ENCODE measurements at places on chromosomes 5 and 9.

DNA sequence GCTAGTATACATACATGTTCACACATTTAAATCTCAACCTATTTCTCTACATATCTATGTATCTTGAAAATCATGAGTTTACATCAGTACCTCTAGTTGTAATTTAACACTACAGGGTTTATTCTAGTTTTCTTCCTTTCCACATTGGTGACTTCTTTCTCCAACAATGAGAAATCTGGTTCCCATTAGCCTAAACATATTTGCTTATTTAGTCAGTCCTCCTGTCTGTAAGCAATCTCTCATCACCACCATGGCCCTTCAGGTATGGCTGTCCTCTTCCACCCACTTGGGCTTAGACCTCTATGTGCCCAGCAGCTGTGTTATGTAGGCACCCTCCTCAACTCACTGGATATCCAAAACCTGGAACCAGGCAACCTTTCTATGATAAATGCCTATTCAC lies 8.0 kb upstream of the SPATA31D1 start:
- no peak for DNase-seq

DNA sequence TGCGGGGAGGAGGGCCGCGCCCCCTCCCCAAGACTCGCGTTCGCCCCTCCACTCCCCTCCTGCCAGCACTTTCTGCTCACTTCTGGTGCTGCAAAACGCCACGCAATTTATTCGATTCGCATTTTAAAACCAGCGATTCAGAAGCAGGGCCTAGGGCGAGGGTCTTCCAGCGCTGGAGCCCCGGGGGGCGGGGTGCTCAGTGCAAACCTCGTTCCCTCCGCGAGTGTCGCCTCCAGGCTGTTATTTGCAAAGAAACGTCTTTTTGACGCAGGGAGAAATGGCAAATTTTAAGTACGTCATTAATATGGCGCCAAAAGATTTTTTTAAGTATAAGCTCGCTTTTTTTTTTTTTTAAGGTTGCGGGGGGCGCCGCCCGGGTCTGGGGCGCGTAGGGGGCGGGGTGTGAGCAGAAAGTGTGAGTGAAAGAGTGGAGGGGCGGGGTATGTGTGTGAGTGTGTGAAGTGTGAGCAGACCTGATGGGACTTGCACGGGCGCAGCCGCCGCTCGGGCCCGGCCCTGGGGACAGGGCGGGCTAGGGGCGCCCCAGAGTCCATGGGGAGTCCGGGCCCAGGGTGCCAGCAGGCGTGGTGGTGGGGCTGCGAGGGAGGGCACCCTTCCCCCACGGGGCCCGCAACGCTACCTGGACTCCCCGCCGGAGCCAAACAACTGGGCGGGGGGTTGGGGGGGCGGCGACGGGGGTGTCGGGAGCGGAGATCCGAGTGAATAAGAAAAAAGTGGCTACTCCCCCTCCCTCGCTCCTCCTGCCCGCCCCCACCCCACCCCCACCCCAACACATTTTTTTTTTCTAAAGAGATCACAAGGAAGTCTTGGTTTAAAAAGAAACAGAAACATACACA lies at the start of gene JADE2:
TSS of gene JADE2 (plus strand) at position 845 of the 857 bp plus-strand sequence. CDS start 10,188 bp downstream, outside the sequence.
- peak; percentile 92 for DNase-seq

GRCh38 chr5:147565524-147565923 lies 55.7 kb upstream of the DPYSL3 start:
- DNase-seq, result no peak

GRCh38 chr5:28914297-28914696 lies 1875.9 kb upstream of the CDH9 start:
- DNase-seq, result no peak

GRCh38 chr5:153831973-153832372 lies 206.7 kb downstream of the FAM114A2 start:
- no peak for DNase-seq

- DNase-seq, result no peak
Measured at GRCh38 chr5:177040814-177041420, 18.4 kb downstream of the ZNF346 start.

- DNase-seq, result no peak
Measured at GRCh38 chr5:90171466-90171865, 238.1 kb downstream of the CETN3 start.

GRCh38 chr5:9187614-9188013 lies 358.3 kb downstream of the SEMA5A start:
- DNase-seq, result no peak

DNA sequence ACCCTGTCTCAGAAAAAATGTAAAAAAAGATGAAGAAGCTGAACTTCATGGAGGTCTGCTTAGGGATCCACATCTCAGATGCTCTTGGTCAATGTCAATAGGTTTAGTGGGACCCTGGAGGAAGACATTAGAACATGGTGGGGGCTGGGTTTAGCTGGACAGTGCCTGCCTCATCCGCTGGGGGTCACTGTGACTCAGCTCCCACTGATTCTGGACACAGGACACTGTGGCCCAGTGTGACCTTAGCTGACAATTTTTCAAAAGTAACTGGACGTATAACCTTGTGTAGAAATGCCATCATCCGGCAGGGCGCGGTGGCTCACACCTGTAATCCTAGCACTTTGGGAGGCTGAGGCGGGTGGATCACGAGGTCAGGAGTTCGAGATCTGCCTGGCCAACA lies 7.3 kb upstream of the HNRNPAB start:
- DNase-seq, result no peak

DNA sequence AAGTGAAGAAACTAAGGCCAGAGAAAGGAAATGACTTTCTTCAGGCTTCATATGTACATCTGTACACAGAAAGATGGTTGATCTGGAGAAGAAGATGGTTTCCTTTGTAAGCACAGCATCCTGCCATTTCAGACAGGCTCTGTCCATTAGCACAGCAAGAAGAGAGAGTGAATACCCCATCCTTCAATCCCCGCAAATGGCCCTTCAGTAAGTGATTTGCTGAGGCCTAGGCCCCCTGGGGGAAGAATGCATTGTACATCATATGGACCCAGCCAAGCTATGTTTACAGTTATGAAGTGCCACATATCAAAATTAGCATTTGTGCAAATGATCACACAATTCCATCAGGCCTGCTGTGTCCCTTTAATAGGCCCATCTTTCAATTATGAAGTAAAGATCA lies 657.4 kb downstream of the BRINP1 start:
- DNase-seq, result no peak

DNA sequence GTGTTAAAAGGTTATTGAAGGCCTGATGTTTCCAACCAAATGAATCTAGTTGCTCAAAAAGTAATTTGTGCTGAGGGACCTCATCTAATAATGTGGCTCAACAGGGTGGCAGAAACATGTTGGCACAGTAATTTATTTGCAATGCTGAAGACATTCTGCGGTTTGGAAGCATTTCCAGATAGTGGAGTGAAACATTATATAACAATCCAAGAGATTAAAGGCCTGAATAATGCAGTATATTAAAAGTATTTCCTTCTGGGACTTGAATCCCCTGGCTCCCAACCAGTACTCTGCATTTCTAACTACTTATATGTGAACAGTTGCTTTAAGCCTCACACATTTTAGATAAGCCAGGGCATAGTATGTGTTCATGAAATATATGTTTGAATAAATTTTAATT lies 25.9 kb upstream of the ALDH1A1 start:
- DNase-seq, result no peak

GRCh38 chr5:69432412-69433206 lies 17.7 kb downstream of the MARVELD2 start:
- no peak for DNase-seq

- DNase-seq, result no peak
Measured at GRCh38 chr5:163888366-163888765, 382.9 kb downstream of the MAT2B start.

GRCh38 chr9:107648153-107648715 lies 158.7 kb upstream of the KLF4 start:
- DNase-seq, result no peak

DNA sequence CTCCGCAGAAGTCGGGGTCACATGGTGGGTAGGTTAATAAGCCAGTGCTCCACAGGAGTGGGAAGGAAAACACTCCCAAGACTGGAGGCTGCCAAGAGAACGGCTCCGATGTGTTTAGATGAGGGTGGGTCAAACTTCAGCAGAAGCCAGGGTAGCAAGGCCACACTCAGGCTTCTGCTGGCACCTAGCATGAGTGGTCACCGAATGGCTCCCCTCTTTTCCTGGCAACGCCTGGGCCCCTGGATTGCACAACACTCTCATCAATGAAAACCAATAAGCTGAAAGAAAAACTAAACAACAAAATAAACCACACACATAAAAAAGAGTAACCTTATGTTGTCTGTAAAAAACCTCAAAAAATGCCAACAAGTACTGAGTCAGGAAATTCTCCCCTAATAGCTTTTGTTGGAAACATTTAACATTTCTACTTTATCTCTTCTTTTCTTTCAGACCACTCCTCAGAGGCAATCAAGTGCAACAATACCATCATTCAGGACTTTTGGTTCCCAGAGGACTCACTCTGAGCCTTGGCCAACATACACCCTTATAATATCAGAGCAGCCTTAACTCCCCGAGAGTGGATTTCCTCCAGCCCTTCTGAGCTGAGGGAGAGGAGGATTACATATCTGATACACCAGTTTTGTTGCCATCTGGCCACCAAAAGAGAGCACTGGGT lies 279.9 kb downstream of the ENC1 start:
- DNase-seq, result no peak

DNA sequence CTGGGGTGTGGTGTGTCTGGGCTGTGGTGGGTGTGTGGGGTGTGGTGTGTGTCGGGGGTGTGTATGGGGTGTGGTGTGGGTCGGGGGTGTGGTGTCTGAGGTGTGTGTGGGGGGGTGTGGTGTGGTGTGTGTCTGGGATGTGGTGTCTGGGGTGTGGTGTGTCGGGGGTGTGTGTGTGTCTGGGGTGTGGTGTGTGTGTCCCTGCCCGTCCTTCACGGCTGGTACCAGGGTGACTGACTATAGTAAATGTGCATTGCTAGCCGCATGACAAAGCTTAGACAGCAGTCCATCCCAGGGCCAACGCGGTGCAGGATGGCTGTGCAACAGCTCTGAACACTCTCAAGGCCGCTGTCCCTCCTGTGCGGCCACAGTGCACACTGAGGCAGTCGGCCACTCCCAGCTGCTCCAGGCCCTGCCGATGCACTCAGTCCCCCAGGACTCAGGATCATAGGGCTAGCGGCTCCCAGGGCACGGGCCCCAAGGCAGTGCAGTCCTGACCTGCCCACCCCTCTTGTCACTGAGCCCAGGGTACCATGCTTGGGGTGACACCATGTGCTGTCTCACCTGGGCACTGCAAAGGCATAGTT lies 54.0 kb downstream of the SECISBP2 start:
- DNase-seq, result peak; percentile 60

DNA sequence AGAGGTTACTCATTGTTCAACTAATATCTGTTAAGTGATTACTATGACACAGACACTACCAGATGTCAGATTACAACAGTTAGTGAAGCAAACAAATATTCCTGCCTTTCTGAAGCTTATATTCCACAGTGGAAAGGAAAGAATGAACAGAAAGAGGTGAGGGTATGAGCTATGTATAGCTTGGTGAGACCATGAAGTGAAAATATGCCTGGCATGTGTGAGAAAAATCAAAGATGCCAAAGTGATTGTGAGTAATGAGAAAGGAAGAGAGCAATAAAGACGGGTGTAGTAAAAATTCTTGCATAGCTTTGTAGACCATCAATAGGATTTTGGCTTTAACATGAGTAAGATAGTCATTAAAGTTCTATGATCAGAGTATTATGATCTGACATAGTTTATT lies 734.5 kb upstream of the NUDT12 start:
- no peak for DNase-seq

- DNase-seq, result no peak
Measured at GRCh38 chr9:28232686-28233085, 659.4 kb upstream of the C9orf72 start.

DNA sequence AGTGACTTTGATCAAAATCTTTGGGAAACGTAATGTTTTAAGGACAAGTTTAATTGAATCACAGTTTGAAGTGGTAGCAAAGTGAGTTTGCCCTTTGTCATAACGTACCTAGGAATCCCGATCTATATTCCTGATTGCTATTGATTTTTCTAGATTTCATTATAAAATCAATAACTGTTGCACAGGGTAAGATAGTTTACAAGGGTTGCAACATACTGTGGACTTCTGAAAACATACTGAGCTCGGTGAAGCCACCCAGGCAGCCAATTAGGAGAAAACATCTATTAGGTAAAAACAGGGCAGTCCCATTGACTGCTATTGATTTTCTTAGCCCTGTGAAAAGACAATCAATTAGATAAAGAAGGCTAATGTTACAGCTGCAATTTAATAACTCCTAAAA lies 659.9 kb downstream of the ISL1 start:
- DNase-seq, result no peak

DNA sequence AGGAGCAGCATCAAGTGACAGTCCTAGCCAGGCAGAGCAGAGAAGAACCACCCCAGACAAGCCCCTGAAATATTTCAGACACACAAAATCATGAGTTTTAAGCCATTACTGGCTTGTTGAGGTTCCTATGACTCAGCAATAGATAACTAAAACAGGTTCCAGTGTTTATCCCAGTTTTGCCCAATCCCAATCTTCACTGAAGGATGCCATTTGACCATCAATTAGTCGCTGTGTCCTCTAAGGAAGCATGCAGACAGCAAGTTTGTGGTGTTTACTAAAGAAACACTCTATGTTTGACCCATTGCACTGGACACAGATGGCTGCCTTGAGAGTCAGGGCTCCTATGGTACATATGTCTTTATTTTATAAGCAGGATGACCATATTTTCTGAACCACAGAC lies 186.7 kb downstream of the SYK start:
- DNase-seq, result no peak

DNA sequence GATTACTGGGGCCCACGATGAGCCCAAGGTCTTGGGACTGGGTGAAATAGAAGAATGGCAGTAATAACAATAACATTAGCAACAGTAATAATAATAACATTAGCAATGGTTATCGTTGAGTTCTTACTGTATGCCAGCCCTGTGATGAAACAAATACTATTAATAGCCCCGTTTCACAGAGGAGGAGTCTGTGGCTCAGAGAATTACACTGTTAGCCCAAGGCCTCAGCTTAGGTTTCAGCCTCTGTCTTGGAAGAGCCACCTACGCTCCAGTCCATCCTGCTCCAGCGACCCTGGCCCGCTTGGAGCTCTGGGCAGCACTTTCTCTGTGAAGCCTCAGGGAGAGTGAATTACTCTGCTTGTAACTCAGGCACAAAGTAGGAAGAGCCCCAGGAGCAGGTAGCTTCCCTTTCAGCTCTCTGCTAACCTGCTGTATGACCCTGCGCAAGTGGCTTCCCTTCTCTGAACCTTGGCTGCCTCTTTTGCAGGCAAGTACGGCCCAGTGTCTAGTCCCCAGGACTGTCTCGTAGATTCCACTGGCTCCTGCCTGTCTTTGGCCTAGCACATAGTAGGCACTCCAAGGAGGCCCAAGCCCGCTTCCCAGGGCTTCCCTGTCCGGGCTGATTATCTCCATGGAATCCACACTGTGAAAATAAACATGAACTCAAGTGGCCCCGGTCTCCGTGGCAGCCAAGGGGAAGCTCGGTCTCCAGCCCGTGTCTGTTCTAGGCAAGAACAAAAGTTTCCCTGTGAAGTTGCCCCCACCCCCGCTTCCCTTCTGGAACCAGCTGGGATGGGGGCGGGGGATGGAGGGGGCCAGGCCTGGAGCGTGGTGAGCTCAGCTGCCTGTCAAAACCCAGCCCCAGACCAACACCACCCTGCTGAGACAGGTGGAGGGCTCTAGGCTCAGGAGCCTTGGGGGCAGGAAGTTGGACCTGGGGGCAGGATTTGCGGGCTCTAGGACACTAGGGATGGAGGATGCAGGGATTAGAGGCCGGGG lies 26.2 kb upstream of the LMX1B start:
- DNase-seq, result no peak

All from CD4-positive, alpha-beta T cell (primary cell).